ENCODE measurements at places on chromosomes 6 and 20.

GRCh38 chr20:57654363-57654997 lies 34.3 kb upstream of the ZBP1 start:
- DNase-seq: no peak

- DNase-seq: no peak
Measured at GRCh38 chr6:109373762-109374161, 8.5 kb downstream of the CD164 start.

DNA sequence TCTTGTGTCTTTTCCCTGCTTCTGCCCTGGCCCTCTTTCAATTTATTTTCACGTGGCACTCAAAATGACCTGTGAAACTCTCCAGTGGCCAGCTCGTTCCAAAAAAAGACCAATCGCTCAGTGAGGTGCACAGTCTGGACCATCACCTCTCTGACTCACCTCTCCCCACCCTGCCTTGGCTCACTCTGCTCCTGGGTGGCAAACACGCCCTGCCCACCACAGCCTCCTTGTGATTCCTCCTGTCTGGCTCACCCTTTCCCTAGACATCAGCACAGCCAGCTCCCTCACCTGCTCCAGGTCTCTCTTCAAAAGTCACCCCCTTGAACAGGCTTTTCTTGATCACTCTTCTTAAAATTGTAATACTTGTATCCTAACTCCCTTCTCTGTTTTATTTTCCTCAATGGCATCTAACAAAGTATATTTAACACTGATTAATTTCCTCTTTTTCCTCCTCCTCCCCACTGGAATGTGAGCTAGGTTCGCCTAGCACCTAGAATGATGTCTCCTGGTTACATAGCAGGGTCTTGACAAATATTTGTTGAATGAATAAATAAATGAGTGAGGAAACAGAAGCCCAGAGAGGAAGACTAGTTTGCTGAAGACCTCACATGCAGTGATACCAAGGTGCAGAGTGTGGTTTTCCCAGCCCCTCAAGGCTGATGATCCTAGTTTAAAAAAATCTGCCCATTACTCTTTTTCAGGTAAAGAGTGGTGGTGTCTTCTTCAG lies 109.0 kb downstream of the GJA10 start:
- no peak for DNase-seq

GRCh38 chr20:15734052-15734451 lies 839.2 kb downstream of the KIF16B start:
- DNase-seq: no peak

DNA sequence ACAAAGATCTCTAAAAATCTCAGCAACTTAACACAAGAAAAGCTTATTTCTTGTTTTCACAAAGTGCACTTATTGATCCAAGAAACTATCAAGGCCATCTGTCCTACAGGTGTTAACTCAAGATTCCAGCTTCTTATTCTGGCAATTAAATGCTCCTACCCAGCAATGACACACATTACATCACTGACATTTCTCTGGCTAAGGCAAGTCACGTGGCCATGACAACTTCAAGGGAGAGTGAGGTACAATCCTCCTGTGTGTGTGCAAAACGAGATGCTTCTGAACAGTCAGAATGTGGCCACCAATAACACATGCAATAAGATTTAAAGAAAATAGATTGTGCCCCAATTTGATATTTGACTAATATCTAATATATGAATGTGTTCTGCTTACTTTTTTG lies 169.3 kb upstream of the BTBD3 start:
- no peak for DNase-seq

DNA sequence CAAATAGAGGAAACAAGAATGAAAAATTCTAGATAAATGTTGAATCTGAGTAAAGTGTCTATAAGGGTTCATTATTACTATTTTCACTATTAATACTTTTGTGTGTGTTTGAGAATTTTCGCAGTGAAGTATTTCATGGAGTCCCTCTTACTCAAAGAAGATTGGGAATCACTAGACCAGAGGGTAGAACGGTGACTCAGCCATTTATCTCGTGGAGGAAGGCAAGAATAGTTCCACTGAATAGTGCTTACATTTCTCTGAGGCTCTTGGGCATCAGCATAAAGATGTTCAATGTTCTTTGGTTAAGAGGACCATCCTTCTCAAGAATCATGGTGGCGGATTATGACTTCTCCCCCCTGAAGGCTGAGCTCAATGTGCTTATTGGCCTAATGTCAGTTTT lies 376.7 kb upstream of the ARID1B start:
- DNase-seq: no peak

GRCh38 chr6:3566812-3567211 lies 110.0 kb upstream of the SLC22A23 start:
- DNase-seq: no peak

DNA sequence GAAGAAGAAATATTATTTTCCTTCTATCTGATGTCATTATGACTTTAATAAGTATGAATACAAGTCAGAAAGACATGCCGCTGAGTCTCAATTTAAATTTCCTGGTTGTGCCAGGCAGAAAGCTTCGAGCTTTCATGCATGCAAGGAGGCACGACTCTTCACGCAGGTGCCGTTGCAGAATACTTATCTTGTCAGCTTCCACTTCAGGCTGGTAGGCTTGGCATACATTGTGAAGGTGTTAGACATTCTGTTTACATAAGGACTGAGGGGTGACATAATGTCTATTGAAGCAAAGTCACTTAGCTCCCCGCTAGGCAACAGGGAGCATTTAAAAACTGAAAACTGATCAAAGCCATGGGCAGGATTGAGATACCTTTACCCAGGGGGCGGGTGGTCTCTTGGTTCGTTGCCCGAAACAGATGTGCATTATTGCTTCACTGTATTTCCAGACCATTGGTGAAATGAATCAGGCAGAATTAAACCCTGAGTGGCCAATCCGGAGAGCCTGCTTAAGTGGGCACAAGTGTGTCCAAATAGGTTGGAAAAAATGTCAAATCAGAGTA lies 16.4 kb downstream of the BMP6 start:
- no peak for DNase-seq

DNA sequence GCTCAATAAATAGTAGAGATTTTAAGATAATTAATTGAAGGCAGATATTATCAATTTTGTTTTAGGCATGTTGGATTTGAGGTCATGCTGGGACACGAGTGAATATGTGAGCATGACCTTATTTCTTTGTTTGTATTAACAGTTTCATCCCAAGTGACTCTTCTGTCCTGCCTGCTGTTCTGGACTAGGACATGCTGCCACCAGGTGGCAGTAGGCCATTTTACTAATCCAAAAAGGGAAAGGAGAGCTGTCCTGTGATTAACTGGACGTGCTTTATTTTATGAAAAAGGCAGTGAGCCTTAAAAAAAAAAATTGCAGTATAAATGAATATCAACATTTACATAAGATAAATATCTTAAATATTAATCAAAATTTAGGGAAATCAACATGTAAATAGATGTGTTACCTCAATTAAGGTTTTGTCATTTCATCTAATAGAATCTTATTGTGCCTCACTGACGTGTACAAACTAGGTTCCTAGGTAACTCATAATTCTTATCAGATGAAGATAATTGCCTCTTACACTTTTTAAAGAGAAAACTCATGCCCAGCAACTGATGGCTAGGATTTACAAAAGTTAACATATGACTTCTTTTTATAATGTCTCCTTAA lies 49.8 kb downstream of the FRK start:
- DNase-seq: no peak

DNA sequence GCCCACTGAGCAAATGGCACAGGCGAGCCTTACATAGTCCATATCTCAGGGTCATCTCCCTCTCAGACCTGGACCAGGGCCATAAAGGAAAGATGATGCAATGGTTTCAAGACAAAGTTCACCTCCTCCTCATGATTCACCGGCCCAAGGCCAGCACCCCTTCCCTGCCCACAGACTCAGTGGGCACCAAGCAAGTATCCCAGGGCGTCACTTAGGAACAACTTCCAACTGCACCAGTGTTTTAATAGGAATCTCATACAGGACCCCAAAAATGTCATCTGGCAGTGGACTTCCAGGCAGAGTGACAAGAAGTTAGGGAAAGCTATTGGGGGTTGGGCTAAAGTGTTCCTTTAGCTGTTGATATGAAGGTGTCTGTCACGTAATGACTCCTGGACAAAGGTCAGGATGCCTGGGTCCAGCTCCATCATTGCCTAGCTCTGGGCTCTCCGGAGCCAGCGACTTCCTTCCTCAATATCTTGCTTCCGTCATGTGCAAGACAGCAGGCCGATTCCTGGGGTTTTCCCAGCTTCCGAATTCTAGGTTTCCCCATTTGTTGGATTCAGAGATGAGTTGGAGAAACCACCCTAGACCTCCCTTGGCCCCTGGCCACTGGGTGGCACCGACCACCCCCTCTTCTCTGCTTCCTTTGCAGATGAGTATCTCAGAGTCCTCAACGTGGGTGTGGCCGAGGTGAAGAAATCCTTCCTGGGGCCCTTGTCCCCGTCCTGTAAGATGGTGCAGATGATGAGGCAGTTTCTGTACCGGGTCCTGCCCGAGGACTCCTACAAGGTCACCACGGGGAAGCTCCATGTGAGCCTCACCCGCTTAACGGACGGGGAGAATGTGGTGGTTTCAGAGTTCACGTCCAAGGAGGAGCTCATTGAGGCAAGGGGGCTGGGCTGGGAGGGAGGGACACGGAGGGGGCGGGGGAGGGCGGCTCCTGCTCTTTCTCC lies 21.1 kb downstream of the PNPLA1 start:
- DNase-seq: no peak
